GOT3 (cell line): ENCODE measurements at places on chromosomes 6 and 20.

- DNase-seq: no peak
These were observed 20.2 kb upstream of the SLC22A3 start for GRCh38 chr6:160327981-160328380.

- DNase-seq: no peak
These were observed 297.2 kb downstream of the GJA1 start for GRCh38 chr6:121732641-121733040.

- DNase-seq: no peak
These were observed 12.2 kb downstream of the BEND3 start for GRCh38 chr6:107103082-107103481.

DNA sequence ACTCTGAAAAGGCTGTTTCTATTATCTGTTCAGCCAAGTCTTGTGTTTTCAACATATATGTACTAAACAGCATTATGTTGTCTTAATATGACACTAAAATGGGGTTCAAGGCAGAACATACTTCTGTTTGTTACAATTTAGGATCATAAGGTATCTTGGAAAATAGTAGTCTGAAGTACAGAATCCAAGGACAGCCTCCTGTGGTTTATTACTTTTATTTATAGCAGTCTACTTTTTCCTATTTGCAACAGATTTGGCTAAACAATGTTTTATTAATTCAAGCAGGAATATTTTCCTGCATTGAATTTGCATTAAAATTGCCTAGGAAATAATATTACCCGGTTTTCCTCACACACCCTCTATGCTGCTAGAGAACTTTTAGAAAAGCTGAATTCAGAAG, 67.7 kb downstream of the PLEKHG1 start:
- DNase-seq: no peak

DNA sequence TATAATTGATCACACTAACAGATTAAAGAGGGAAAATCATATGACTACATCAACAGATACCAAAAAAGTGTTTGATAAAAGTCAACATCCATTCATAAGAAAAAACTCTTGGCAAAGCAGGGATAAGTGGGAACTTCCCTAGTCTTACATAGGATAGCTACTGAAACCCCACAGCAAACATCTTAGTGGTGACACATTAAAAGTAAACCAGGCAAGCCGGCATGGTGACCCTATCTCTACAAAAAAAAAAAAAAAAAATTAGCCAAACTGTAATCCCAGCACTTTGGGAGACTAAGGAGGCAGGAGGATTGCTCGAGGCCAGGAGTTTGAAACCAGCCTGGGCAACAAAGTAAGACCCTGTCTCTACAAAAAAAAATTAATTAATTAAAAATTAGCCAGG, 13.8 kb upstream of the CCND3 start:
- no peak for DNase-seq

GRCh38 chr6:107911692-107912091, 46.3 kb downstream of the SEC63 start:
- DNase-seq: no peak

- no peak for DNase-seq
These were observed 695.9 kb downstream of the EPHA7 start for GRCh38 chr6:92723390-92723931.

DNA sequence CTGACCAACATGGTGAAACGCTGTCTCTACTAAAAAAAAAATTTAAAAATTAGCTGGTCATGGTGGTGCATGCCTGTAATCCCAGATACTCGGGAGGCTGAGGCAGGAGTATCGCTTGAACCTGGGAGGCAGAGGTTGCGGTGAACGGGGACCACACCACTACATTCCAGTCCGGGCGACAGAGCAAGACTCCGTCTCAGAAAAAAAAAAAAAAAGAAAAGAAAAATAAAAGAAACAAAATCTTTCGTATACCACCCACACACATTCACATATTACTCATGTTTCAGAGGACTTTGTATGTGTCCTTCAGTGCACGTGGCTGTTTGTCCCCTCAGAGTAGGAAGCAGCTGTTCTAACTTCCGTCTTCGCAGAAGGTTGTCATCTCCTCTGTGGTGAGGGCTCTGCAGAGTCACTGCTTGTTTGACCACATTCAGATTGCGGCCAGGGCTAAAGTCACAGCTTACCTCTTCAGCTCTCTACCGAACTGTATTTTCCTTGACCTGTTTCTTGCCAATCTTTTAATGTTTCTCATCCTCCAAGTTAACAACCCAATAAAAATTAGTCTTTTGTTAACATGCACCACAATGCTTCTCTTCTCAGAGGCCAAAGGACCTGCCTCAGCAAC, 36.6 kb upstream of the HIVEP1 start:
- no peak for DNase-seq

DNA sequence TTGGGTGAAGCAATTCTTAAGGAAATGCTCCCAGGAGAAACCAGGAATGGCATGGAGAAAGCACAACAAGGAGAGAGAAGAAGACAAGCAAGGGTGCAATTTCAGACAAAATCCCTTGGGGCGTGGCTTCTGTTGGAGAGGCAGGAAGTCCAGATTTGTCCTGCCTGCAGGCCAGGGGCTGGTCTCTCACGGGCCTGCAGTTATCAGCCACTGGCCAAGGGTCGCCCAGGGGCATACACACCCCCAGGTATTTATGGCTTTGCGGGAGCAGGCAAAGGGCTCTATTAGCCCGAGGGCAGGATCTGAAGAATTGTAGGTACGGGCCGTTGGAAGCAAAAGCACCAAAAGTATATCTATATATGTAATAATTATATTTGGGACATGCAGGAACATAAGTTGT, 87.7 kb downstream of the IYD start:
- no peak for DNase-seq

GRCh38 chr6:131532580-131533039, 40.4 kb upstream of the ARG1 start:
- DNase-seq: no peak

GRCh38 chr6:96276305-96276704, 245.3 kb upstream of the UFL1 start:
- no peak for DNase-seq

- no peak for DNase-seq
These were observed 283.7 kb downstream of the CD83 start for GRCh38 chr6:14401246-14401645.

DNA sequence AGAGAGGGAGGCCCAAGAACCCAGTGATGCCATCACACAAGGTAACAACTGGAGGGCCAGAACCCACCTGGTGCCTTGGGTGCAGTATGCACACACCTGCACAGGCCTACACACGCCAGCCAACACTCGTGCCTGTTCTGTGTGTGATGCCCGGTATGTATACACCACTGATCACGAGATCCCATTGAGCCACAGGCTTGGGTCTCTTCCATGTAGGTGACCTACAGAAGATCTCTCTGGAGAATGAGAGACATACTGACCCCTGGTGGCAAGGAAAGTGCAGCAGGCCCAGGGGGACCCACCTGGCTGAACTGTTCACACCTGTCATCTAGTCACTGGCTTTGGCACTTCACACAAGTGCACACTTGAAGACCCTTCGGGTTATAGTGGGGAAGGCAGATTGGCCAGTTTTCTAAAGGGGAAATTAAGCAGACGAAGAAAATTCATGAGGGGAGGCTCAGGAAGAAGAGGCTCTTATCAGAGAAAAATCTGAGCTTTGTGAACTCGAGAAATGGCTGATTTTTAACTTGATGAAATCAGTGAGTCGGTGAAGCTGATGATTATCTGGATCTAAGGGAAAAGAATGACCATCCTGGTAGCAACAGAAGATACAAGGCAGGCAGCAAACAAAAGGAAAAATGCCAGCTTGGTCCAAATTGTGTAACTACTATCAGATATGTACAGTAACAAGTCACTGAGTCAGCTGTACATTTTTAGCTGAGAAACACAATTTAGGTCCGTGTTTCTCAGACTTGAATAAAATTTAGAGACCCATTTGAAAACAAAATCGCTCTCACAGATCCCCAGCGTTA, 69.1 kb upstream of the PBOV1 start:
- no peak for DNase-seq

DNA sequence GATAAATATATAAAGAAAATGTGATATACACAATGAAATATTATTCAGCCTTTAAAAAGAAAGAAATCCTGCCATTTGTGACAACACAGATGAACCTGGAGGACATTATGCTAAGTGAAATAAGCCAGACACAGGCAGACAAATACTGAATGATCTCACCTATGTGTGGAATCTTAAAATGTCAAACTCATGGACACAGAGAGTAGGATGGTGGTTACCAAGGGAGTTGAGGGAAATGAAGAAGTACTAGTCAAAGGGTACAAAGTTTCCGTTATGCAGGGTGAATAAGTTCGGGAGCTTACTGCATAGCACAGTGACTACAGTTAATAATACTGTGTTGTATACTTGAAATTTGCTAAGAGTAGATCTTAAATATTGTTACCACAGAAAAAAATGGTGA, 14.6 kb upstream of the DEFB132 start:
- DNase-seq: no peak

GRCh38 chr20:11451793-11452291, 465.9 kb upstream of the BTBD3 start:
- no peak for DNase-seq

GRCh38 chr6:11586117-11586516, 48.6 kb downstream of the TMEM170B start:
- no peak for DNase-seq

- no peak for DNase-seq
These were observed 616.4 kb upstream of the AGPAT4 start for GRCh38 chr6:161890133-161890831.

DNA sequence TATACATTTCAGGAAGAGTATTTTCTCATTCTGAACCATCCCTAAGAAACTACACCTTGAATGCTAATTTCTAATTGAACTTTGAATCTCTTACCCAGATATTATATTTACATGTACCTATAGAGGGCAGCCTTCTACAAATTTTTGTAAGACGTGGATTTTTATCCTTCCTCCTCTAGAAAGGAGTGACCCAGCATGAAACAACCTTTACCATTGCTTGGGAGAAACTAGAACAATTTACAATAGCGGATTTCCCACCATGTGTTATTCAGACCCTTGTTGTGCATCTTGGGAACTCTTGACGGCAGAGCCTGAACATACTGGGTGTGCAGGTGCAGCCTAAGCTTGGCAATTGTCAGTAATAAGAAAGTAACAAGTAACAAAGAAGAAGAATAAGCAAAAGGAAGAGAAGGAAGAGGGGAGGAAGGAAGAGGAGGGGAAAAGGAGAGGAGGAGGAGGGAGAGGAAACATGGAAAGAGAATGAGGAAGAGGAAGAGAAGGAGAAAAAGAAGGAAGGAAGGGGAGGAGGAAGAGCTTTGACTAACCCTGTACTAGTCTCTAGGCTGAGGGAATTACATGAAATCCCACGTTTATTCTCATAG, 10.8 kb upstream of the TAAR1 start:
- no peak for DNase-seq

GRCh38 chr6:56714273-56714672, 71.6 kb upstream of the DST start:
- no peak for DNase-seq

GRCh38 chr6:107144014-107144413, 28.7 kb upstream of the BEND3 start:
- no peak for DNase-seq

DNA sequence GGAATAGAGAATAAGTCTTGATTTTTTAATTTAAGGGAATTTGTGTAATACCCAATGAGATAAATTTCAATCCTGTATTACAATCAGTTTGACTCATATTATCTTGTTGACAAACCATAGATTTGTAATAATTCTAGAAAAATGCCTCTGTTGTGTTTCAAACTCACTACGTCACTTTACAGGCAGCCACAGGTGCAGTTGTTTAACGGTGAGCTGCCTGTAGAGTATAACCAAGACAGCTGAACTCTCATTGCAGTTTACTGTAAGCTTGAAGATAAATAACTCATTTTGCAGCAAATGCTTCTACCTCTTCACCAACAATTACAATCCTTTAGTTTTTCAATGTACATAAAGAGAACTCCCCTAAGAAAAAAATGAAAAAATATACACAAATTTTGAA, 114.3 kb downstream of the PRKN start:
- no peak for DNase-seq

GRCh38 chr6:144219056-144219685, 66.0 kb upstream of the UTRN start:
- no peak for DNase-seq

DNA sequence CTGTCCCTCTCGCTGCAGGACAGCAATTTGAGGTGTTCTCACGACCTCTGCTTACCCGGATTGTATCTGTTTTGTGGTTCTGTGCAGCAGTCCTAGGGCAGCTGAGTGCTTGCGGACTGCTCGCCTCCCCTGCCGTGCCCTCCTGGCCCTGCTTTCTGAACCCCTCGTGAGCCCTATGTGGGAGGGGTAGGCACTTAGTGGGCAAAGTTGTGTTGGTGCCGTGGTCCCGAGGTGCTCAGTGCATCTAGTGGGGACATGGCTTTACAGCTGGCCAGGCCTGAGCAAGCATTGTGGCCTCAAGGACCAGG, 5.2 kb downstream of the TMEM181 start:
- no peak for DNase-seq

- no peak for DNase-seq
These were observed 55.5 kb downstream of the TMEM170B start for GRCh38 chr6:11593096-11593495.

DNA sequence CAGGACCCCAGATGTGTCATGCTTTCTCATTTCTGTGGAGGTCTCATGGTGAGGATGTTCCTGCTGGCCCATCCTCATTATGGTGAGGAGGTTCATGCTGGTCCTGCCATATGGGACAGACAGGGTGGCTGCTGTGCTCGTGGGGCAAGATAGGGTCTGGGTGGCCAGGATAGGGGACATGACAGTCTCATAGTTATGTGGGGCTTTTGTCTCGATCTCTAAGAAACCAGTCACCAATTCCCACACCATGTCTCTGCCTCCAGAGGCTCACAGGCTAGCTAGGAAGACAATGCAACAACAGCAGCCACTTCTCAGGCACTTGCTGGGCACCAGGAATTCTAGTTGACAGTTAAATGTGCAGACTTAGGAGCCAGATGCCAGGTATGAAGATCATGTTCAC, 4.2 kb upstream of the MAPK13 start:
- no peak for DNase-seq

DNA sequence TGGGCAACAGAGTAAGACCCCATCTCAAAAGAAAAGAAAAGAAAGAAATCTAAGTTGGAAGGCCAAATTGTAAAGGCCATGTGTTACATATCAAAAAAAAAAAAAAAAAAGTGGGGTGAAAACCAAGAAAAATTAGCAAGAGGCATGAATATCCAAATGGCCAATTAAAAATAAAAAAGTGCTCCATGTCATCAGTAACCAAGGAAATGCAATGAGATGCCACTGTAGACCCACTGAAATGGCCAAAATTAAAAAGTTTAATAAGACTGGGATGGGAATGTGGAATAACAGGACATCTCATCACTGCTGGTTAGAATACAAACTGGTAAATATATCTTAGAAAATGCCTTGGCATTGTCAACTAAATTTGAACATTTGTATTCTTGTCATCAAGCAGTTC, 30.1 kb upstream of the BCLAF1 start:
- DNase-seq: no peak

DNA sequence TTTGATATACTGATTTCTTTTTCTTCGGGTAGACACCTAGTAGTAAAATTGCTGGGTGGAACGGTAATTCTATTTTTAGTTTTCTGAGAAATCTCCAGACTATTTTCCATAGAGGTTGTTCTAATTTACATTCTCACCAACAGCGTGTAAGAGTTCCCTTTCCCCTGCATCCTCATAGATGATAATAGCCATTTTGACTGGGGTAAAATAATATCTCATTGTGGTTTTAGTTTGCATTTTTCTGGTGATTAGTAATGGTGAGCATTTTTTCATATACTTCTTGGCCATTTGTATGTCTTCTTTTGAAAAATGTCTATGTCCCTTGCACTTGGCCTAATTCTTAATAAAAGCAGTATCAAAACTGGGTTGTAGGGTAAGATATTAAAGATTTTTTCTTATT, 148.9 kb upstream of the SIM1 start:
- no peak for DNase-seq
